ENCODE measurements at places on chromosomes 13 and 19. TPM values are rescaled to one million over a fixed set of nuclear protein-coding genes. Genes with fewer than 3 reads are reported as not detected.
A peak's percentile ranks its signal among the peaks of the same experiment; 100 is the strongest.

DNA sequence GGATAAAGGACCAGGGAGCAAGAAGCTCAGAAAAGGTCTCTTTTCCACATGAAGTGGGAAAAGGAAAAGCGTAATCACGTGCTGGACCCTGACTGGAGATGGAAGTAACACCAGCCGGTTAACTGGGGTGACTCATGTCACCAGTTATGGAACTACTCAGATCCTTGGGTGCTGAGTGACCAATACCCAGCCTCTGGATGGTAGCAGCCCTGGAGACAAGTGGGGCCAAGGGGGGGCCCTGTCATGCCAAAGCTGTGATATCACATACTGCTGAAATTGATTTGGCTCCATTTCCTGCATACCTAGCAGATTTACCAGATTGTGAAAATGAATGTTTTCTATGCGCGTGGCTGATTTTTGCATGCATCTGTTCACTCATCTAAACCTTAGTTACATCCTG, 158.9 kb downstream of the ZIC5 start:
- peak; percentile 71 for DNase-seq

C19orf47 gene
- 4.4 TPM for total RNA-seq

B3GNT3 gene
- total RNA-seq = not detected

DNA sequence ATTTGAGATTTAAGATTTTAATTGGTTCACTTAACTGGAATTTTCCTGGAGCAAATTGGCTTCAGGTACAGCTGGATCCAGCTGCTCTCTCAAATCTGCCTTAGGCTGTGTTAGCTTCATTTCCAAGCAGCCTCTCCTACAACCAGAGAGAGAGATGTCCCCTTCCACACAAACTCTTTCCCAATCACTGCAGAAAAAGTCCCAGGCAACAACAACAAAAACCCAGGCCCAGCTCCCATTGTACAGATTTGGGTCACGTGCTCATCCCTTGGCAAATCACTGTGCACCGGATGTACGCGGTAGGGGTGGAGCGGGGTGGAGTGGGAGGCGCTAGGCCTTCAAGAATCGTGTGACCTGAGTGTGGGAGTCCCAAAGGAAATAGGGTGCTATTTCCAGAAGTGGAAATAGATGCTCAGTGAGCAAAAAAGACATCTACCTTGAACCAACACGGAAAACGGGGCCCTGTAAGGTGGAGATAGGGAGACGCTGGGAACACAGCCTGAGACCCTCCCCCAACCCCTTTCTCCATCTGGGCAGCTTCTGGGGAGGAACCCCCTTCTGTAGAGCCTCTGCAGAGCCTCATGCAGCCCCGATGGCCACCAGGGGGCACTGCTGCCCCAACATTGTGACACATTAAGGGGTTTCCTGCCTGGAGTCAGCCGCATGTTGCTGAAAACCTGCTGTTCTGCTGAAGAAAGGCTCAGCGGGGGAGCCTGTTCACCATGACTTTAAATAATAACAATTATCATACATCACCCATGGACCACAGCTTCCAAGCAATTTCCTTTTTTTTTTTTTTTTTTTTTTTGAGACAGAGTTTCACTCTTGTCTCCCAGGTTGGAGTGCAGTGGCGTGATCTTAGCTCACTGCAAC, 25.4 kb downstream of the HPN start:
- DNase-seq = peak; percentile 84

ZNF524 gene
- total RNA-seq = 16.8 TPM

- DNase-seq = peak; percentile 83
Observed at GRCh38 chr13:81133066-81133465, 792.1 kb upstream of the SPRY2 start.

DNA sequence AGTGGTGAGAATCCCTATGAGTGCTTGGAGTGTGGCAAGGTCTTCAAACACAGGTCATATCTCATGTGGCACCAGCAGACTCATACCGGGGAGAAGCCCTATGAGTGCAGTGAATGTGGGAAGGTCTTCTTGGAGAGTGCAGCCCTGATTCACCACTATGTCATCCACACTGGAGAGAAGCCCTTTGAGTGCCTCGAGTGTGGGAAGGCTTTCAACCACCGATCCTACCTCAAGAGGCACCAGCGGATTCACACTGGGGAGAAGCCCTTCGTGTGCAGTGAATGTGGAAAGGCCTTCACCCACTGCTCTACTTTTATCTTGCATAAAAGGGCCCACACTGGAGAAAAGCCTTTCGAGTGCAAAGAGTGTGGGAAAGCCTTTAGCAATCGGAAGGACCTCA, 18.7 kb upstream of the AURKC start:
- DNase-seq = no peak

SIGLECL1 gene
- total RNA-seq = not detected

GRCh38 chr19:16623576-16623975, 4.4 kb downstream of the MED26 start:
- DNase-seq = no peak

DNA sequence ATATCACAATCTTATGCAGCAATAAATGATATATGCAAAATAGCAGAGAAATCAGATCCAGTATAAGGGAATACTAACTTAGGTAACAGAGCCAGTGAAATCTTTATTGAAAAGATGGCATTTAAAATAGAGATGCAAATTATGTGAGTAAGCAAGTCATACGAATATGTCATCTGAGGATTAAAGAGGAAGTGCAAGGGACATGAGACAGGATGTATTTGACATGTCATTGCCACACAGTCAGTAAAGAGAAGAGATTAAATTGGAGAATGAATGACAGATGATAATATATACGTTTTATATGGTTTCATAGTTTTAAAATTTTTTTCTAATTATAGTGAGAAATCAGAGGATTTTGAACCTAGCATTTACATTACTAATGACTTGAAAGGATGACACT, 426.4 kb downstream of the SLITRK5 start:
- DNase-seq = no peak

ZNF486 gene
- total RNA-seq = 4.1 TPM

GRCh38 chr13:35140321-35140720, 198.3 kb downstream of the NBEA start:
- peak; percentile 60 for DNase-seq

DNA sequence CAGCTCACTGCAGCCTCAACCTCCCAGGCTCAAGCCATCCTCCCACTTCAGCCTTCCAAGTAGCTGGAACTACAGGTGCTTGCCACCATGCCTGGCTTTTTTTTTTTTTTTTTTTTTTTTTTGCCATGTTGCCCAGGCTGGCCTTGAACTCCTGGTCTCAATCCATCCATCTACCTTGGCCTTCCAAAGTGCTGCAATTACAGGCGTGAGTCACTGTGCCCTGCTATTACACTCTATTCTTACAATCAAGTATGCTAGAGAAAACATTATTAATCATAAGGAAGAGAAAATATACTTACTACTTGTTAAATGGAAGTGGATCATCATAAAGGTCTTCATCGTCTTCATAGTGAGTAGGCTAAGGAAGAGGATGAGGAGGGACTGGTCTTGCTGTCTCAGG, 93.3 kb upstream of the DOCK9 start:
- no peak for DNase-seq

DNA sequence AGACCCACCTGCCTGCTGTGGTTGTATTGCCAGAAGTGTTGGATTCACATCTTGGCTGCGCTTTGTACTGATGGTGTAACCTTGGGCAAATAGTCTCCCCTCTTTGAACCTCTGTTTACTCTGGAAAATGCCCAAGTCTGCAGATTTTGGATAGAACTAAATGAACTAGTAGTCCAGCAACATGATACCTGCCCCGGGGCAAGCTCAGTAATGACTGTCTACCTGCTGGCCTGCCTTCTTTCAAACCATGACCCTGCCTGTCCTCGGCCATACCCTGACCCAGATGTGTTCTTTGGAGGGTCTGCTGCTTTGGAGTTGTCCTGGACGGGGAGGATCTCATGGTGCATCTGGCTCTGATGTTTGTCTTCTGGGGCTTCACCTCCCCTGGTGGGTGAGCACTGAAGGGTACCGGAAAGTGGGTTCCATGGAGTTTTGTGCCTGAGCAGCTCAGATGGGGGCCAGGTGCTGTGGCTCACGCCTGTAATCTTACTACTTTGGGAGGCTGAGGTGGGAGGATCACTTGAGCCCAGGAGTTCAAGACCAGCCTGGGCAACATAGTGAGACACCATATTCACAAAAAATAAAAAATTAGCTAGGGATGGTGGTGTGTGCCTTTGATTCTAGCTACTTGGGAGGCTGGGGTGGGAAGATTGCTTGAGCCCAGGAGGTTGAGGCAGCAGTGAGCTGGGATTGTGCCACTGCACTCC, 59.5 kb downstream of the TNFRSF19 start:
- DNase-seq = no peak

FPR1 gene
- total RNA-seq = not detected

DNA sequence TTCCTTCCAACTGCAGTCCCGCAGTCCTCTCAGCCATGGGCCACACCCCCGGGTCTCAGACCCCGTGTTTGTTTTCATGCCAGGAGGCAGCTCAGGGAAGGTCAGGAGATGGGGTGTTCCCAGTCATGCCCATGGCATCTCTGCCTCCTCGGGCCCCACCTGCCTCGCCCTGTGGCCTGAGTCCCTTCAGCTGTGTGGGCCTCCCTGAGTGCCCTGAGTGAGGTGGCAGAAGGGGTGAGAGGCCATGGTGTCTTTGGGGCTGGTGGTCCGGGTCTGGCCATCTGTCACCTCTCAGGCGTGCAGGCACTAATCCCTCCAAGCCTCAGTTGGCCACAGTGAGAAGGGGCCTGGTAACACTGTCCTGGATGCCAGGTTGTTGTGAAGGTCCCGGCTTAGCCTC, 10.9 kb upstream of the KDM4B start:
- DNase-seq = no peak

- DNase-seq = no peak
Observed at GRCh38 chr13:95452375-95452774, 100.1 kb upstream of the CLDN10 start.

ADGRE3 gene
- total RNA-seq = not detected

DNA sequence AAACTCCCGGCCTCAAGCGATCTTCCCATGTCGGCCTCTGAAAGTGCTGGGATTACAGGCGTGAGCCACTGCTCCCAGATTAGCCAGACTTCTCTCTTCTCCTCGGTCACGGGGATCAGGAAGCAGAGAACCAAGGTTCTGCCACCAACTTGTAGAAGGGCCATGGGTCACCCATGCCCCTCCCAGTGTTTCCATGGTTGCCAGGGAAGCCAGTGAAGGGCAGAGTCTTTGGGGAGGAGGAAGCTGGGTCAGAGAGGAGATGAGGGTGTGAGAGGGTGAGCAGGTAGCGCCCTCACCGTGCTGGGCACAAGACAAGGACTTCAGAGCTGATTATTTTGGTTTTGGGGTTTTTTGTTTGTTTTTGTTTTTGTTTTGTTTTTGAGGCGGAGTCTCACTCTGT, 77.1 kb downstream of the GNG7 start:
- DNase-seq = no peak

GRCh38 chr19:11496391-11497163, 9.1 kb downstream of the ZNF653 start:
- peak; percentile 83 for DNase-seq

DNA sequence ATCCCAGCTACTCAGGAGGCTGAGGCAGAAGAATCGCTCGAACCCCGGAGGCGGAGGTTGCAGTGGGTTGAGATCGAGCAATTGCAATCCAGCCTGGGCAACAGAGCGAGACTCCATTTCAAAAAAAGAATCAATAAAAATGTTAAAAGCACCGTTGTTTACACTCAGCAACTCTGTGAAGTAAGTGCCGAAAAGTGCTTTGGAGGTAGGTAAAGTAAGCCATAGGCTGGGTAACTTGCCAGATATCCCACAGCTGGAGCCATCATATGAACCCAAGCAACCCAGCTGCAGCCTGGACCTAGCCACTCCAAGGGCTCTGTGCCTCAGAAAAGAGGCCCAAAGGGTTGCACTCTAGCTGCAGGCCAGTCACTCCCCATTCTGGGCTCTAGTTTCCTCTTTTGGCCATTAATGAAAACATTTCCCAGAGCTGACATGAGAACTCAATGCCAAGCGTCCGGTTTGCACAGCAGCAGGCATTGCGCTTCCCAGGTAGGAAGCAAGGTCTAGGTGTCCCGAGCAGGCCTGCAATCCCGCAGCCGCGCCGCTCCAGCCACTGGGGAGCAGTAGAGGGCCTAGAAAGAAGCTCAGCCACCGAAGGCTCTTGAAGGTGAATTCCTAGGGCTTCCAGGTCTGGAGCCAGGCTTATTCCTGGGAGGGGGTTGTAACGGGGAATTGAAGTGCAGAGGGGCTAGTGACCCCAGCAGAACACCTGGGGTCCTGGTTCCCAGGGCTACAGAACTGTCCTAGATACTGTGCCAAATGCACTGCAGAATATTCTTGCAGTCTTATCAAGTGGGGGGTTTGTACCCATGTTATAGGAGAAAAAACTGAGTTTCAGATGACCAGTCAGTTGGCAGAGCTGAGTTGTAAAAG, 4.1 kb upstream of the CD79A start:
- peak; percentile 58 for DNase-seq

DNA sequence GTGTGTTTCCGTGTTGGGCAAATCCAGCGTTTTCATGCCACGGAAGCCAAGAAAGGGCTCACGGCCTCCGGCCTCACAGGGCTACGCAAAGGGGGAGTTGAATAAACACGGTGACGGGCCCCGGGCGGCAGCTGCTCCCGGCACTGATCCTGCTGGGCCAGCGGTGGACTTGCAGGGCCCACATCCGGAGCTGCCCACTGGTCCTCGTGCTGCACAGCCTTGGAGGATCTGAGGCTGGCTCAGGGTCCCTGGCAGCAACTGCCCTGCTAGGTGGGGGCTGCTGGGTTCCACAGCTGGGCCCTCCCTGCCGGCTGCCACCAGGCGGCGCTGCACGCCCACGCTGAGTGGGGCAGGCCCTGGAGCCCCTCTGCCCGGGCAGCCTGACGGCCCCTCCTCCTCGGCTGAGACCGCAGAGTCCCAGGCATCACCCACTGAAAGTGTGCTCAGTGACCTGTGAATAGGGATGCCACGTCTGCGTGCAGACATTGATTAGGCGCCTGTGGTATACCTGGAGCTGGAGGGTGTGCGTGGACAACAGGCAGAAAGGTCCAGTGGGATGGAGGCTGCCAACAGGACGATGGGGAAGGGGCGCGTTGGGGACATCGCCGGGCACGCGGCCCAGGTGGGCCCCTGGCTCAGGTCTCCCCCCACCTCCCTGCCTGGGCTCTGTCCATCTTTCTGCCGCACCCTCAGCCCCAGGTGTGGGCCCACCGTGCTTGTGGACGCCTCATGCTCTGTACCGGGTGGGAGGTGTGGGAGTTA, 5.3 kb upstream of the HCN2 start:
- no peak for DNase-seq

DNA sequence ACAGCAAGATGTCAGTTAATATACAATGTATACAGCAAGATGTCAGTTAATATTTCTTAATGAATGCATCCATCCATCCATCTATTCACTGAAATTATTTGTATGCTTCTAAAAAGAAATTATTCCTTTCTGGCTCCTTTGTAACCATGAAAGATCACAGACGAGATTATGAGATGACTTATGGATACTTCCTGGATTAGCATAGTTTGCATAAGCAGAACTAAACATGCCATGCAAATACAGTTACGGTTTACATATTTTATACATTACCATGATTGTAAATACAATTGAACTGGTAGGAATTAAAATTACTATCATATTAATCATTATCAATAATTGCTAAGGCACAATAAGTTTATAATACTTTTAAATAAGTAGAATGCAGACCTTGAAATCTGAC, 32.7 kb downstream of the NALCN start:
- DNase-seq = no peak

- no peak for DNase-seq
Observed at GRCh38 chr13:113554333-113554700, 30.2 kb upstream of the TFDP1 start.

- DNase-seq = peak; percentile 98
Observed at GRCh38 chr13:50713523-50714248, 129.8 kb downstream of the DLEU7 start.
